ENCODE measurements at places on chromosomes 12 and 14. TPM values are rescaled to one million over a fixed set of nuclear protein-coding genes. Genes with fewer than 3 reads are reported as not detected.

The HOMEZ gene
- polyA plus RNA-seq = 7.0 TPM

The GRIN2B gene
- polyA plus RNA-seq = not detected

The NUAK1 gene
- polyA plus RNA-seq = 2.4 TPM

The SPX gene
- 0.92 TPM for polyA plus RNA-seq

The DUSP16 gene
- 4.9 TPM for polyA plus RNA-seq

GRCh38 chr12:93033948-93034347 is 104.9 kb upstream of the EEA1 start:
- no peaks in the 10 kb centered on the region for H3K4me1 ChIP-seq
- no peak for DNase-seq
- no peak overlapping the region for H3K27ac ChIP-seq

GRCh38 chr12:107549651-107550480 is 135.7 kb upstream of the PWP1 start:
- no peaks in the 10 kb centered on the region for H3K36me3 ChIP-seq
- H3K4me1 ChIP-seq = no peaks in the 10 kb centered on the region
- DNase-seq = no peak
- H3K4me3 ChIP-seq = no peak overlapping the region
